Non-pigmented ciliary epithelial cell (primary cell): ENCODE measurements at places on chromosomes 1 and 21.

DNA sequence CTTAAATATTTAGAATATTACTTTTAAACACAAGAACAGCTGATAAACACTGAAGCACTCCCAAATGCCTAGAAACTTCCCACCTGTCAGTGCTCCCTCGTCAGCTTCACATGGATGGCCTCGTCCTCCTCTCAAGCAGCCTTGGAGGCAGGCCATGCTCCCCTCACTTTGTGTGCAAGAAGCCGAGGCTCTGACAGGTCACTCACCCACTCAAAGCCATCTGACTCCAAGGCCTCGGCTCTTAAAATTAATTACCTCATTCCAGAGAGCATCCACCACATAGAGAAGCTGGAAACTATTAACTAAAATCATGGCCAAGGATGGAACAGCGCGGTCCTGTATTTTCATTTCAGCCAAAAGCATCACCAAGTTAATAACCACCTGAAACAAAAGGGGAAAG, 17.8 kb downstream of the LBR start:
- no peak for DNase-seq

- DNase-seq = no peak
These were observed 14.0 kb upstream of the ETV3L start for GRCh38 chr1:157113631-157114030.

DNA sequence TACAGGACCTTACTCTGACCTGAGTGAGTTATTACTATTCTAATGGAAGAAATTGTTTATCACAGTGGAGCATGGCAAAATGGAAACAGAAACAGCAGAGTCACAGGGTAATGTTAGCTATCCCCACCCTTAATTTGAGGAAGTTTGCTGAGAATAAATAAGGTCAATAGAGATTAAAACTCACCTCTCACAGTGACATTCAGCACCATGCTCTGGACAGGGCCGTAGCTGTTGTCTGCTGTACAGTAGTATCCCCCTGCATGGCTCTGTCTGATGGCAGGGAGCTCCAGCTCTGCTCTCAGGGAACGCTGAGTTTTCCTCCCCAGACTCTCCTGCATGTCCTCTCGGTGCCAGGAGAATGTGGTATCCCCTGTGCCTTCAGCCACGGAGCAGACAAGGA, 11.9 kb downstream of the FCRL4 start:
- no peak for DNase-seq

- no peak for DNase-seq
These were observed 38.2 kb downstream of the ZBTB40 start for GRCh38 chr1:22489823-22490222.

- DNase-seq = peak; percentile 5
These were observed 34.7 kb downstream of the PDE4B start for GRCh38 chr1:65827346-65827745.

DNA sequence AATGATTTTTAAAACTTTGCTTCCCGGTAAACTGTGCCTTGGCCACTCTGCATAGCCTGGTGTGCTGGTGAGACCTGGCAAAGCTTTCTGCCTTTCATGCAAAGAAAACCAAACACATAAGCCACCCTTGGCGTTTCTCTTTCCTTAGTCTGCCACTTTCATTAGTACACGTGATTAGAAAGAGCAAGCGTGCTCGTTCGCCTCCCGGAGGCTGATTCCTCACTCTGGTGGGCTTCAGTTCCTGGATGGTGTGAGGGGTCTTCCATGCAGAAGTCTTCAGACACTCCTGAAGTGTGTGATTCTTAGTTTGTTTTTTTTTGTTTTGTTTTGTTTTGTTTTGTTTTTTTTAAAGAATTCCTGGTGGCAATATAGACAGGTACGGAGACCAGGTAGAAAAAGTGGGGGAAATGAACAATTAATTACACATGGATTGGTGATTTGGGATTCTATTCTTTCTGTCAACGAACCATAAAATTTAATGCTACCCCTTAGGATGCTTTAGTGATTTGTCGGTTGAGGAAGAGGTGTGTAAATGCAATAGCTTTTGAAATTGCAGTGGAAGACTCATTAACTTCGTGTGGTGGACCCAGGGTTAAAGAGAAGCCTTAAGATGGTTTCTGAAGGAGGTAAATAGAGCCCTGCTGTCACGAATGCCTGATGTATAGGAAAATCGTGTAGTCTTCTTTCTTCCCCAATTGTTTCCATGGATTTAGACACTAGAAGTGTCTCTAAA, 2.1 kb downstream of the GALNT2 start:
- no peak for DNase-seq

DNA sequence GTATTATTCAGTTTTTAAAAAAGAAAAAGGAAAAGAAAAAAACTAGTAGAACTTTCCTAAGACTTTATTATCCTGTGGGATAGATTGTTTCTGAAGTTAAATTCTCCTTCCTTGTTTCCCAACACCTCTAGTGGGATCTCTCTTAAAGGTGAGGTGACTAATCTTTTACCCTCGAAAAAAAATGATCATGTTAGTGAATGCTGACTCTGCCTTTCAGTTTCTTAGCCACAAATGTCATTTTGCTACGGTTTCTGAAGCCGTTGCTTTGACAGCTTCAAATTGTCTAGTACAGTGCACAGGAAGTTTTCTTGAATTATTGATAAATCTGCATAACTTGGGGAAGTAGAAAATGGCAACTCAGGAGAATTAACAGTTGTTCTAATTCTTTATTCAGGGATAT, 13.0 kb upstream of the NEK7 start:
- DNase-seq = no peak

- no peak for DNase-seq
These were observed 18.6 kb downstream of the RTCA start for GRCh38 chr1:100284591-100284990.

GRCh38 chr1:2300851-2301606, 72.9 kb downstream of the SKI start:
- DNase-seq = no peak

GRCh38 chr1:53408755-53409129, 50.5 kb upstream of the DMRTB1 start:
- DNase-seq = no peak
